ENCODE measurements at places on chromosomes 13 and 19.

DNA sequence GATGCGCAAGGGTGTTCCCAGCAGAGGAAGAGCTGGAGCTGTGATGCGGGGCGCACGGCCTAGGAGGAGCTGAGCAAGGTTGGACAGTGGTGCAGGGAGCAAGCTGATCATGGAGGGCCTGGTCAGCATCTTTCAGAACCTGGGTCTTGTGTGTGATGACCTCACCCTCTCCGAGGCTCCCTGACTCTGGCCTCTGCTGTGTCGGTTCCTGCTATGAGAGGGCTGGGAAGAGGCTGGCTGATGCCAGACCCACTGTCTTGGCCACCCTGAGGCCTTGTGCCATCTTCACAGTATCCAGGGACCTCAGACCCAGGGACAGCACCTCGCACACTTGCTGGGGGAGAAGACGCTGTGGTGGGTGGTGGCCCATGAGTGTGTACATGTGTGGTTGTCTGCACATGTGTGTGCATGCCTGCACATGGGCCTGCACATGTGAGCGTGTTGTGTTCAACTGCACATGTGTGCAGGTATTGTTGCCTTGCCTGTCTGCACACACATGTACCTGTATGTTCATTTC is 16.5 kb upstream of the C13orf46 start:
- no peak for DNase-seq

DNA sequence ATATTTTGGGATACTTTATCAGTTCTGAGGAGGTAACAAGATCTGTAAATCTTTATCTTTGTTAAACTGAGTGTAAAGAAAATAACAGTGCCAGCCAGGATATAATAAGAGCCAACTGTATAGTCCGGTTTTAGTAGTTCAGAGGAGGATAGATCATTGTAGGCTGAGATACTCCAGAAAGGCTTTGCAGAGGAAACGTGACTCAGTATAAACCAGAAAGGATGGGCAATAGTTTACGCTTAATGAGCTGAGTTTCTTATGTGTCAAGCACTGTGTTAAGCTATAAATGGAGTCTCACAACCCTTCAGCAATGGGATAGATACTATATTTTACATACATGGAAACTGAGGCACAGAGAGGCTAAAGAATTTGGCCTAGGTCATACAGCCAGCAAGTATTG is 3.8 kb downstream of the RFXAP start:
- DNase-seq, result no peak

- DNase-seq, result no peak
These were observed 721 bp downstream of the TNFSF11 start for GRCh38 chr13:42574435-42575311.

- no peak for DNase-seq
These were observed 13.8 kb upstream of the EHD2 start for GRCh38 chr19:47699360-47699917.

DNA sequence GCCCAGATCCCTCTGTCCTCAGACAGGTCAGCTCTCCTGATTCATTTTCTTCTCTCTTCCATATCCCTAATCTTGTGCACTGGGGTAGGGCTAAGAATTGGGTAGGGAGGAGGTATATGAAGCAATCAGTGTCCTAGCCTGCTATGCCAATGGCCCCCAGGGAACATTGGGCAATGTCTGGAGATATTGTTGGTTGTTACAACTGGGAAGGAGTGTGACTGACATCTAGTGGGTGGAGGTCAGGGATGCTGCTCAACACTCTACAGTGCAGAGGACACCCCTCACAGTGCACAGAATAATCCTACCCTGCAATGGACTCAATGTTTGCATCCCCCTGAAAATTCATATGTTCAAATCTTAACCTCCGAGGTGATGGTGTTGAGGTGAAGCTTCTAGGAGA is 57.5 kb downstream of the CPAMD8 start:
- no peak for DNase-seq

GRCh38 chr13:99726282-99726894 is 225.1 kb downstream of the TM9SF2 start:
- no peak for DNase-seq

GRCh38 chr19:17306285-17306714 is 628 bp downstream of the MRPL34 start:
- DNase-seq, result no peak

DNA sequence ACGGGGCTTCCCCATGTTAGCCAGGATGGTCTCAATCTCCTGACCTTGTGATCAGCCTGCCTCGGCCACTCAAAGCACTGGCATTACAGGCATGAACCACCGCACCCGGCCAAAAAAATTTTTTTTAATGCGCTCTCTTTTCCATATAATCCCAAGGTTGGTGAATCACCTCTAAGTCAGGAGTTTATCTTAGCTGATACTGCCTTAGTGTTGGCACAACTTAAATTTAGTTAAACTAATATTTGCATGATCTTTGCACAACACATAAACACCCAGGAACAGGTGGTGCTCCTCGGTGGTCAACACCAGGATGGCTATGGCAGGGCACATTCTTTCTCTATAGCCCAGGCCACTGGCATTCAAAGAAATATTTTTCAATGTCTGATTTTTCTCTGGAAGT is 24.1 kb upstream of the PSG7 start:
- no peak for DNase-seq

DNA sequence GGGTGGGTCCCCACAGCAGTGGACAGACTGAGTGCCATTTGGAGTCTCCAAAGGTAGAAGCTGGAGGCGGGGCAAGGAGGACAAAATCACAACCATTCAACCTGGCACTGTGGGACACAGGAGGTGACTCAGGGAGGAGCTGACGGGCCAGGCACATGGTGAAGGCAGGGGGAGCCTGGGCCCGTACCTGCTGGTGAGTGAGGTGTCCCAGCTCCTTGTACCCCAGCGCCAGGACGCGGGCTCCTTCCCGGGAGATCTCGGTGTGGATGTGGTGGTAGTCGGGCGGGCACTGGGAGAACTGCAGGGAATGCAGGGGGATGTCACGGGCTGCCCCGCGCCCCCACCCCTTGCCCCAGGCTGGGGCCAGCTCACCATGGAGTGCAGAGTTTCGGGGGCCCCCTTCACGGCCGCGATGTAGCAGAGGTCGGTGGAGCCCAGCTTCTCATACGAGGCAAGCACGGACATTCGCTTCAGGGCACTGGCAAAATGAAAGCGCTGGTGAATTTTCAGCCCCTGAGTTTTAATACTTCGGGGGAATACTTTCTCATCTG is 9.8 kb downstream of the ATP13A1 start:
- DNase-seq, result no peak

DNA sequence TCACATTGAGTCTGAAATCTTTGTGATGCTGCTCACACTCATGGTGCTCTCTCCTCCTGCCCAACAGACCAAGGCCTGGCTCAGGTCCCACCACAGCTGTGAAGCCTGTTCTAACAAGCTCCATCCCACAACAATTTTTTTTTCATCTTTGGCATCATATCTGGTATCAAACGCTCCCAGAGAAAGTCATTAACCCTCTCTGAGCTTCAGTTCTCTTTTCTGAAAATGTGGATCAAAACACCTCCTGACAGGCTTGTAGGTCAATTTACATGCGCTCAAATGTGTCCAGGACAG is 224.4 kb downstream of the LACC1 start:
- DNase-seq, result no peak

- no peak for DNase-seq
These were observed 9.2 kb downstream of the GJA3 start for GRCh38 chr13:20151612-20152011.

DNA sequence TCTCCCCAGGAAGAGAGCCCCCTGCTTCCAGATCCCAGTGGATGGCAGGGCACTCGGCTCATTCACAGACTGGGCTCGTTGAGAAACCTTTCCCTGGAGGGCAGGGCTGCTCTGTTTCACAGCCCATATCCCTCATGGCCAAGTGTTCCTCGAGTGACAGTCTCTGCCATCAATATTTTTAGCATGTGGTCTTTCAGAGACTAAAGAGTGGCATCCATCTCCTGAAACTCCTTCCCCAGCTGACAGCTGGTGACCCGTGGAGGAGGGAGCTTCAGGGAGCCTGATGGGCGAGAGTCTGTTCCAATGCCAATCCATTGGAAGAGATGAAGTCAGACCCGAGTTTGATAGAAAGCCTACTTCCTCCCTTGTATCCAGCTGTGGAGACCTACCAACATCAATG is 30.7 kb upstream of the ALOX5AP start:
- DNase-seq, result no peak

GRCh38 chr13:42466123-42466522 is 107.8 kb upstream of the TNFSF11 start:
- no peak for DNase-seq

DNA sequence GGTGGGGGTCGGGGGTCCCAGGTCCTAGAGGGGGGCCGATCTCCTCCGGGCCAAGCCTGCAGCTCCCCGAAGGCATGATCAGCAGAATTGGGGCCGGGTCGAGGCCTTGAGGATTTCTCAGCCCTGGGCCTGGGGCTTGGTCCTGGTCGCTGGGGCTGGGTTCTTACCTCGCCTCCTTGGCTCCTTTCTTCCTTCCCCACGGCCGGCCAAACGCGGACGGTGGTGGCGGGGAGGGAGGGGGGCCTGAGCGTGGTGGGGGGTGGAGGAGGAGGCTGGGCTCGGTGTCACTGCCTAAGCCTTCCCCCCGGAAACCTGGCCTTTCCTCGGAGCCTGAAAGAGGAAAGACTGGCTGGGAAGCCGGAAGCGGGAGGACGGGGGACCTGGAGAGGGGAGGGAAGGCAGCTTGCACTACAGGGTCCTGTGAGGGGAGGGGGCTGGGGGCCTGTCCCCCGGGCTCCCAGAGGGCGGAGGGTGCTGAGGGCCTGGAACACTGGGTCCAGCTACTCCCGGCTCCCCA is at the start of gene ZNF579:
ZNF579 (minus strand) TSS at position 221 of the 517 bp plus-strand sequence. CDS start 1,209 bp downstream, outside the sequence.
- DNase-seq, result no peak

DNA sequence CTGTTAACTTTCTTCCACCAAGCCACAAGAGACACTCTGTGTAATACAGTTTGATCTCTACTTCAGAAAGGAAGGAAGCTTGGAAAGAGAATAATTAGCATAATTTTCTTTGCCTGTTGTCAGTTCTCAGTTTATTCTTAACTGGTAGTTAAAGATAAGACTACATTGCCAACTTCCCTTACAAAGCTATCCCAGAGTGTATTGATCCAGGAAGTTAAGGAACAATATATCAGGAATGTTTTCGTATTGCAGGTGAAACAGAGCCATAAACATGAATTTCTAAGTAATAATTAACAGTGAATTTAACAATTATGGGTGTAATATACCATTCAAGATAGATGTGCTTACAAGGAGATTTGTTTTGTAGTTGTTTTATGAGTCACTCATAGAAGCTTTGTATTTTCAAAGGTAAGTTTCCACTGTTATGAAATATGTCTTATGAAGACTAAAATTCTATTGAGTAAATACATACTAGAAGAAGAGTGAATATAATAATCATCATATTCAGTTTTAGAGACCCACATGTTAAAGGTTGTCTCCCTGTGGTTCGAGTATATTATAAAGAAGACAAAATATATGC is 88.4 kb upstream of the KLF5 start:
- DNase-seq, result no peak
